ENCODE measurements at places on chromosomes 11 and 22. TPM values are rescaled to one million over a fixed set of nuclear protein-coding genes. Genes with fewer than 3 reads are reported as not detected.

- no peak overlapping the region for H3K27ac ChIP-seq
- H3K36me3 ChIP-seq: no peaks in the 10 kb centered on the region
- H3K4me1 ChIP-seq: no peaks in the 10 kb centered on the region
- no peak overlapping the region for H3K4me3 ChIP-seq
- DNase-seq: no peak
- H3K27me3 ChIP-seq: peaks cover 5% of the 10 kb centered on the region
Measured at GRCh38 chr22:22703715-22704114, 59.3 kb downstream of the GGTLC2 start.

DNA sequence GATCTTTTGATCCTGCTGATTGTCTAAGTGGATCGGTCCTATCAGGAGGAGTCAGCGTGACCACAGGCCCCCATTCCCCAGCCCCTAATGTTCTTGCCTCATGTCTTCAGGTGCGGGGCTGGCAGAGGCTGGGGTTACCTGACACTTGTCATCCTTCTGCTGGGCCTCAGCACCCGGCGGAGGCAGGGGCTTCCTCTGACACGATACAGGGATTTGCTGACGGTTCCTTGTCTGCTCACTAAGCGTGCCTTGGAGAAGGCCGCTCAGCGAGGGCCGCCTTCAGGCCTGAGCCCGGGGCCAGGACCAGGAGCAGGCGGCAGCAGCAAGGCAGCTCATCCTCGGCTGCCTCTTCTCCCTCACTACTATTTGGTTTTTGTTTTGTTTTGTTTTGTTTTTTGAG is 45.7 kb upstream of the KCNQ1OT1 start:
- H3K27ac ChIP-seq: no peak overlapping the region
- H3K27me3 ChIP-seq: no peaks in the 10 kb centered on the region
- H3K36me3 ChIP-seq: no peaks in the 10 kb centered on the region

GRCh38 chr11:44614281-44614775 is 48.9 kb downstream of the CD82 start:
- H3K27ac ChIP-seq: peak overlapping the region; percentile 71
- H3K36me3 ChIP-seq: peaks cover 51% of the 10 kb centered on the region

GRCh38 chr22:28560046-28560742 is 119.4 kb downstream of the TTC28 start:
- H3K27ac ChIP-seq: no peak overlapping the region
- no peaks in the 10 kb centered on the region for H3K36me3 ChIP-seq
- DNase-seq: no peak
- no peaks in the 10 kb centered on the region for H3K4me1 ChIP-seq
- no peak overlapping the region for H3K4me3 ChIP-seq

PLAAT4 gene
- total RNA-seq: 11.8 TPM

MOGAT2 gene
- not detected for total RNA-seq

DNAJB7 gene
- total RNA-seq: not detected
